ENCODE measurements at places on chromosomes 3 and 15.
A peak's percentile ranks its signal among the peaks of the same experiment; 100 is the strongest.

- no peak for ATAC-seq
These were observed 66.5 kb upstream of the SKOR1 start for GRCh38 chr15:67758619-67759300.

- ATAC-seq = no peak
These were observed 381.6 kb downstream of the FOXP1 start for GRCh38 chr3:71201939-71202338.

DNA sequence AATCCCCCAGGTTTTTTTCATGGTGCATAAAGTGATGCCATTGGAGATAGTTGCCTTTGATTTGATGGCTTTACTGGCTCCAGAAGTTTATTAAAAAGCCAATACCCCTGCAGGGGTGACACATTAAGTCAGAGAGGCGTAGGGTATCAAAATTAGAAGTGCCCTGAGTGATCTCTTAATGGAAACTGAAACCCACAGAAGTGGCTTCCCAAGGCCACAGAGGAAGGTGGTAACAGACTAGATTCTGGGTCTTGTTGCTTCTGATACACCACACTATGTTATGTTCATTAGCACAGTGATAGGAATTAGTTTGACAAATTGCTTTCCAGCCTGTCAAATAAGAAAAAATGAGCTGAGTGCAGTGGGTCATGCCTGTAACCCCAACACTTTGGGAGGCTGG, 112.3 kb downstream of the IQCH start:
- no peak for ATAC-seq

DNA sequence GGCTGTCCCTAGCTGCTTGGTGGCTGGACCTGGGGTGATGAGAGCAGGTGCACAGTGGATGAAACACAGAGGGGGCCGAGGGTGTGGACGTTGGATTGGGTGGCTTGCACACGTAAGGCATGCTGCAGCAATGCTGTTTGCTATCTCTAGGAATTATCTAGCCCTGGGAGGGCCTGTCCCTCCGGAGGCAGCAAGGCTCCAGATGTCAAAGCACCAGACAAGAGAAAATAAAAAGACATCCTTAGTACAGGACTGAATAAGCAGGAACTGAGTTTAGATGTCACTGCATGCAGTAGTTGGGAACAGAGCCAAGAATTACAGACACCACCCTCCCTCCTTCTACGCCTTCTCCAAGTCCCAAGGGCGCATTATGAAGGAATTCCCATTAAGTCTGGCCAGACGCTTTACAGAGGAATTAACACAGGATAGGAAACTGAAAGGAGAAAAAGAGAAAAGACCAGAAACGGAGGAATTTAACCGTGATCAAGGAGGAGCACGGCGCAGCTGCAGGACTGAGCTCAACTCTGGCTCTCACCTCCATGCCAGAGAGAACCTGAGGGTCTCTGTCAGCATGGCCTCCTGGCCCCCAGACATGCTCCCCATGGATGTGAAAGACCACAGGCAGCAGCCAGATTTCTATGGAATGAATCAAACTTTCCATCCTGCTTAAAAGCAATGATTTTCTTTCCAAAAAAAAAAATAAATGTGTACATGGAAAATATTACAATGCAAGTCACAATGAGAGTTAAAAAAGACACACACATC, 13.8 kb downstream of the ATP10A start:
- ATAC-seq = peak; percentile 58

GRCh38 chr3:124084022-124084881, 92.3 kb upstream of the ROPN1 start:
- no peak for ATAC-seq

DNA sequence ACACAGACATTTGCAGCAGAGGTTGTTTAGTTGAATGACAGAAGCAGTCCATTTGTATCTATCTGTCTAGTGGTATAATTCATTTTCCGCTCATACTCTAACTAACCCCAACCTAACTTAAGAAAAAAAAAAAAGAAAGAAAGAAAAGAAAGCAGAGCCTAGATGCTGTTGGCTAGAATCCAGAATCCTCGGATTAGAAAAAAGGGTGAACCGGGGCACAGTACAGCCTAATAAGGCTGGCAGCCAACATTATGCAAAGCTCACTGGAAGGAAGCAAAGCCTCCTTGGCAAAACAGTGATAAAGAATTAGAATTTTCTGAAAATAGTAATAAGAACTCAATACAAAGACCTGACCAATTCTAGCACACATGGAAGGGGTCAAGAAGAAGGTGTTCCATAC, 640.8 kb downstream of the TUSC7 start:
- ATAC-seq = no peak

DNA sequence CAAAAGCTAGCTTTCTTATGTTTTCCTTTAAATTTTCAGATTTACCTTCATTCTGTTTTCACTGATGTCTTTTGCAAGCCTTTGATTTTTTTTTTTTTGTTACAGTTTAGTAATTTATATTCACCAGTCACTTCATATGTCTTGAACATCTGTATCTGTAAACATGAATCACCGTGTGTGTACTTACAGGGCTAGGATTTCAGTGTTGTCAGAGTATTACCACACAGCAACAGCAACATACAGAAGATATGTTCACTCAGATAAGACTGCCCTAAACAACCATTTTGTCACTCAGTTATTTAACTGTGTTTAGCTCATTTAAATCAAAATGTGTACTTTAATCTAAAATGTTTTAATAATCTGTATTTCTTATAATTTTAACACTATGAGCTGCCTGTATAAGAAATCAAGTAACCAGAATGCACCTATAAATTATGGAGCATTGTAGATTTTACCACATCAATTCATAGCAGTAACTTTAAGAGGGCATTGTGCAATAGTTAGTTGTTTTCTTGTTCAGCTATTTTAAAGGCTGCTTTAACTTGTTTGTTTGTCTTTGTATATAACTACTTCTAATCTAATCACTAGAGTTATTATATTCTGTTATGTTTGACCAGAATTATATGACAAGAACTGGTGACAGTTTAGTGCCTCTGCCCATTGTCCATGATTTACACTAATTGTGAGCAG, 50.4 kb downstream of the GHSR start:
- ATAC-seq = no peak

- ATAC-seq = no peak
These were observed 195.9 kb downstream of the KLHL25 start for GRCh38 chr15:85598718-85599398.

- no peak for ATAC-seq
These were observed 28.7 kb downstream of the ULK4 start for GRCh38 chr3:41933154-41933676.

GRCh38 chr3:17939157-17939556, 196.7 kb upstream of the TBC1D5 start:
- ATAC-seq = no peak

DNA sequence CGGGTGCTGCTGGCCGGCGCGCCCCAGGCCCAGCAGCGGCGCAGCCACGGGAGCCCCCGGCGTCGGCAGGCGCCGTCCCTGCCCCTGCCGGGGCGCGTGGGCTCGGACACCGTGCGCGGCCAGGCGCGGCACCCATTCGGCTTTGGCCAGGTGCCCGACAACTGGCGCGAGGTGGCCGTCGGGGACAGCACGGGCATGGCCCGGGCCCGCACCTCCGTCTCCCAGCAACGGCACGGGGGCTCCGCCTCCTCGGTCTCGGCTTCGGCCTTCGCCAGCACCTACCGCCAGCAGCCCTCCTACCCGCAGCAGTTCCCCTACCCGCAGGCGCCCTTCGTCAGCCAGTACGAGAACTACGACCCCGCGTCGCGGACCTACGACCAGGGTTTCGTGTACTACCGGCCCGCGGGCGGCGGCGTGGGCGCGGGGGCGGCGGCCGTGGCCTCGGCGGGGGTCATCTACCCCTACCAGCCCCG, 777 bp downstream of the LOXL1 start:
- ATAC-seq = peak; percentile 1

DNA sequence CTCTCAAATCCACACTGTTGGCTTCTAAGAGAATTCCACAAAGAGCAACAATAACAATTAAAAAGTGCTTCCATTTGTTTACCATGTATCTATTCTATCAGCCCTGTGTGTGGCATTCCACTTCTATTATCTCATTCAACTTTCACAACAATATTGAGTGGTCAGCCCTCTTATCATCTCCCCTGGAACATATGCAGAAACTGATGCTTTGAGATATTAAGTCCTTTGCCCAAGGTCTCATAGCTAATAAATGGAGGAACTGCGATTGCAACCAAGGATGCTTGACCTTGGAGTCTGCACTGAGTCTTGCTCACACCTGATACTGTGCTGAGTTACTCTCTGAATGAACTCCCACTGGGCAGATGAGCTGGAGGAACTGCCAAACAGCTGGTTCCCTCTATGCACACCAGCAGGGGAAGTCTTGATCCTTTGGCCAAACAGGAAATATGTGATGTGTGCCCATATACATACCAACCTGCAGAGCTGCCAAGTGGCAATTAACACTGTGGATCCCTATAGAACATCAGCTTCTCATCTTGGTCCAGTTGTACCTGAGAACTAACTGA, 144.7 kb upstream of the WNT5A start:
- no peak for ATAC-seq

- ATAC-seq = no peak
These were observed 220.8 kb downstream of the ZNF621 start for GRCh38 chr3:40745381-40746106.

DNA sequence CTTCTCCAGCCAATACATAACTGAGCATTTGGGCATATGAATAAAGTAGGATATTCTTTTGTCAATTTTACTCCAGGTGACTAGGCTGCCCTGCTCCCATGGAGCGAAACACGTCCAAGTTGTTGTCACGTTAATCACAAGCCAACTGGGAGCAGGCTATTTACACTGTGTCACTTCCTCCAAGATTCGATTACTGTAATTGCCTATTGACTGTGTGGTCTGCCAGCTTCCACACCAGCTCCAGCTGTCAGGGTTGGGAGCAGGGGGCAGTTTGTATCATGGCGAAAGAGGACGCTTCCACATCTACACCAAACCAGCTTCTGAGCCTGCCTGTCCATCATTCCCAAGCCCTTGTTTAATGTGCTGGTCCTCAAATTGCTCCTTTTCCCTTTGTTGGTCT, 89.2 kb upstream of the RORA start:
- ATAC-seq = peak; percentile 36

Measured in motor neuron (in vitro differentiated cells).